HL-60 (cell line): ENCODE measurements at places on chromosomes 16 and 17.

DNA sequence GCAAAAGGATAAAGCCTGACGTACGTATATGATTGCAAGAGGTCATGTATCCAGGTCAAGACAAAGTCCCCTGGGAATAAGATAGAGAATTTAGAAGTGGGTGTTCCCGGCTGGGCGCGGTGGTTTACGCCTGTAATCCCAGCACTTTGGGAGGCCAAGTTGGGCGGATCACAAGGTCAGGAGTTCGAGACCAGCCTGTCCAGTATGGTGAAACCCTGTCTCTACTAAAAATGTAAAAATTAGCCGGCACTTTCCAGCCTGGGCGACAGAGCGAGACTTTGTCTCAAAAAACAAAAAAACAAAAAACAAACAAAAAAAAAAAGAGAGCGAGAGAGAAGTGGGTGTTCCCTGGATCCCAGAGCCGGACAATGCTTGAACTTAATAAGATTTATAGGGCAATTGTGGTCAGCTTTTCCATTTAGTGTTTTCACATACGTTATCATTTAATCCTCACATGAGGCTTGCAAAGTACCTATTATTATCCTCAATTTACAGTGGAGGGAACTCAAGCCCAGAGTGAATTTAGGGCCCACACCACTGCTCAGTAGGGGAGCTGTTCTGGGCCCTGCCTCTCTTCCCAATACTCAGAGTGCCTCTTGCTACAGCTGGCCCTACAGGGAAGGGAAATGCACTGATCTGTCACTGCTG lies 481 bp upstream of the GLTPD2 start:
- no peak for DNase-seq

DNA sequence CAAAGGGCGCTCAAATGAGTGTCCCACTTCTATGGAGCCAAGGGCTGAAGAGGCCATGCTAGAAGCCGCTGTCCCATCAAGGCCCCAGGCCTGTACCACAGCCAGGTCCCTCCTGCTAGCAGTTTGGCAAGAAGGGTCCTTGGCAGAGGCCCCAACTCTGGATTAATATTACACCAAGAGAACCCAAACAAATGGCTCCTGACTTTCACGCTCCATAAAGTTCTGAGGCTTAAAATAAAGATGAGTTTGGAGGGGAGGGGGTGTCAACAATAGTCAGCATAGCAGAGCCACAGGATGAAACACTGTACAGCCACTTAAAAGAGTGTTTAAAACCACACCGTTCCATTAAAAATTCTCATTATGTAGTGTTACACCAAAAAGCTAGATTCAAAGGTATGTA lies 30.5 kb downstream of the CUEDC1 start:
- DNase-seq, result no peak

GRCh38 chr17:68103148-68103547 lies 67.6 kb downstream of the KPNA2 start:
- DNase-seq, result no peak

DNA sequence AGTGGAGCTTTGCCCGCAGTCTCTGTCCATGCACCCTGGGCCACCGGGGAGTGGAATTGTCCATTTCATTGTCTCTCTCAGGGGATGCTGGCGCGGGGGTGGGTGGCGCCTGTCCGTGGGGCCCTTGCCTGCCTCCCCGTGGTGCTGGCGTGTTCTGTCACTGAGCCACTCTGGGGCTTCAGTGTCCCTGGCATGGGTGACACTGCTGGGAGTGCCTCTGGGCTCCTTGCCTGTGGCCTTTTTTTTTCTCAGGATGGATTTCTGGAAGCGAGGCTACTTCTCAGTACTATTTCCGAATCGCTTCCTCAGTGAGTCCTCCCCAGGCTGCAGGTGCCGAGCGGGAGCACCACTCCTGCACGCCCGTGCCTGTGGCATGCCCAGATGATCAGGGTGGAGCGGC lies 55.0 kb downstream of the PDPK1 start:
- DNase-seq, result no peak

GRCh38 chr16:27462846-27463682 lies 61.1 kb downstream of the IL21R start:
- no peak for DNase-seq

DNA sequence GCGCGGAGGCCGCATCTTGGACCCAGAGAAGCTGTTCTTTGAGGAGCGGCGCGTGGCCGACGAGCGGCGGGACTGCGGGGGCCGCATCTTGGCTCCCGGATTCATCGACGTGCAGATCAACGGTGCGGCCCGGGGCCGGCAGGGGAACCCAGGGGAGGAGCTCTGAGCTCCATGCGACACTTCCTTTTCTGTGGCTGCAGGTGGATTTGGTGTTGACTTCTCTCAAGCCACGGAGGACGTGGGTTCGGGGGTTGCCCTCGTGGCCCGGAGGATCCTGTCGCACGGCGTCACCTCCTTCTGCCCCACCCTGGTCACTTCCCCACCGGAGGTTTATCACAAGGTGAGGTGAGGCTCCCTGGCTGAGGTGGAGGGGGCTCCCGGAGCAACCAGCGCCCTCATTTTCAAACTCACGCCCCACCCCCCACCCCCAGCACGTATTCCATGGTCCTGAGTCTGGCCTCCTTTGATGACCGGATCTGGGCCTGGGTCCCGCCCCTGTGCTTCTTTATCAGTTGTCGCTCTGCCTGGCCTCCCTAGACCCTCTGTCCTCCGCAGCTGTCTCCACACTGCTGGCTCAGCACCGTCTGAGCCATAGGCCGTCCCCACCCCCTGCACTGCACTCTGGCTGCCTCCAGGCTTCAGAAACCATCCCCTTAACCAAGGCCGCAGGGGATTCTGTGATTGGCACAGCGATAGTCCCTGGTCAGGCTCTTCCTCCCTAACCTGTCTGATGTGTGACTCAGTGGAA lies 787 bp downstream of the AMDHD2 start:
- DNase-seq, result no peak
